ENCODE measurements at places on chromosomes 4 and X.

GRCh38 chrX:85243761-85244449 is at the start of the genes SATL1 and ZNF711:
Gene SATL1 (minus strand): TSS chrX:85243779. CDS start chrX:85108968, 134,811 bp downstream.
Gene ZNF711 (plus strand): TSS chrX:85243991. CDS start chrX:85247573, 3,582 bp downstream.
- DNase-seq, result peak; percentile 73

- DNase-seq, result no peak
Observed at GRCh38 chrX:72634331-72634730, 61.7 kb upstream of the HDAC8 start.

- DNase-seq, result no peak
Observed at GRCh38 chrX:20863649-20864048, 510.6 kb upstream of the CNKSR2 start.

DNA sequence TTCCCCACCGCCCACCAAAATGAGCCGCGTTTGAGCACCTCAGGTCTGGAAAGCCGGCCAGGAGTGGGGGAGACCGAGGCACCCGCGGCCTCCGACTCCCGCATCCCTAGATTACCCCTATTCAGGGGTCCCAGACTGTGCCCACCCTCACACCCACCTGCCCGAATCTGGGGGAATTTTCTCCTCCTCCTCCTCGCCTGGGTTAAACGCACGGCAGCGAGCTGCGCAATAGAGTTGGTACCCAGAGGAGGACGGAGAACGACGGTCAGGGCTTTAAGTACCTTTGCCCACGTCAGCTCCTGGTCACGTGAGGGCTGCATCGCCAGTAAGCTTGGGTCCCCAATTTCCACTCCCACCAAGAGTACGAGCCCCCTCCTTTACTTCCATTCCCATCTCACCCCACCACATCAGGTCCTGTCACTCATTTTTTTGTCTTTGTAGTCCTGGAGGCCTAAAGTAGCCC is at the start of gene ARMCX2:
TSS of gene ARMCX2 (minus strand) at position 250 of the 463 bp plus-strand sequence. CDS start 2,262 bp downstream, outside the sequence.
- peak; percentile 76 for DNase-seq

DNA sequence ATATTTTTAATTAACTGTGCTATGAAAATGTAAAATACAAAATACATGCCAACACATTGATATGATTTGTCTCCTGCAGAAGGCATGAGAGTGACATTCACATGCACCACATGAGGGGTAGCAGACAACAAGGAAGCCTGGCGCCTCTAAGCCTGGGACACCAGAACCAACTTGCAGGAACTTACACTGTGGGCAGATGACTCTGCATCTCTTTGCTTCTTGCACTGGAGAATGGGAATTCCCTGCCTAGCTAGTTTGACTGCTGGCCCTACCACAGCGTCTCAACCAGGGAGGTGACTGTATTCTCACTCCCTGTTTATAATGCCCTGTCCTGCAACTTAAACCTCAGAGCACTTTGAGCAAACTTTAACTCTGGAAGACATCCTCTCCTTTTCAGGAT is 40.5 kb downstream of the PAGE2 start:
- DNase-seq, result no peak

- no peak for DNase-seq
Observed at GRCh38 chrX:100870527-100870926, 3.6 kb downstream of the NOX1 start.

DNA sequence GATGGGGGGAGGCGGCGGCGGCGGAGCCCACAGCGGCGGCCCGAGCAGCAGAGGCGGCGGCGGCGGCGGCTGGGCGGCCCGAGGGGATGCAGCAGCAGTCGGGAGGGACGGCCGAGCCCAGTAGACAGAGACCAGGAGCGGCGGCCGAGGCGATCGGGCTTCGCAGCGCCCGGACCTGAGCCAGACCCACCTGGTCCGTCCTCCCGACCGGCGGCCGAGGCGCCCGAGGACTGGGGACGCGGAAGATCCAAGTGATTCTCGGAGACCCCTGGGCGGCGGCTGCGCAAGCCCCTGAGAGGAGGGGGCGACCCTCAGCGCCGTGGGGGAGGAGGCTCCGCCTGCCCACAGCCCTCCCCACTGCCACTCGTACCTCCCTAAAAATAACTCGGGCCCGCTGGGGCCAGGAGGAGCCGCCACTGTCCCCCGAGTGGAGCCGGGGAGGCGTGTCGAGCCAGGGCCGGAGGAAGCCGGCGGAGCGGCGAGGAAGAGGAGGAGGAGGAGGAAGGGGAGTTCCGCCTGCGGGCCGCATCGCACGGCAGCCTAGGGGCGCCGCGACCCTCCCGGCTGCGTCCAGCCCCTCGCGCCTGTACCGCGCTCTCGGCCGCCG is 608 bp downstream of the RAPGEF2 start:
- DNase-seq, result peak; percentile 33
